ENCODE measurements at places on chromosomes 1 and 21.
A peak's percentile ranks its signal among the peaks of the same experiment; 100 is the strongest.

- DNase-seq: no peak
These were observed 102.5 kb downstream of the EBNA1BP2 start for GRCh38 chr1:43069461-43070050.

- DNase-seq: no peak
These were observed 3.1 kb downstream of the TMEM54 start for GRCh38 chr1:32898056-32898455.

- no peak for DNase-seq
These were observed 716.2 kb upstream of the ZP4 start for GRCh38 chr1:238606896-238607295.

DNA sequence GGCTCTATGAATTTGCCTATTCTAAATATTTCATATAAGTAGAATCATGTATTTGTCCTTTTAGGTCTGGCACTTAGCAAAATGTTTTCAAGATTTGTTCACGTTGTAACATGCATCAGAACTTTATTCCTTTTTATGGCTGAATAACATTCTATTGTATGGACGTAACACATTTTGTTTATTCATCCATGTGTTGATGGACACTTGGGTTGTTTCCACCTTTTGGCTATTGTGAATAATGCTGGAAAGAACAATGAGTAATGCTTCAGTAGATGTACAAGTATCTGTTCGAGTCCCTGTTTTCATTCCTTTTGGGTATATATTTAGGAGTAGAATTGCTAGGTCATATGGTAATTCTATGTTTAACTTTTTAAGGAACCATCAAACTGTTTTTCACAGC, 24.7 kb downstream of the SLC35A3 start:
- no peak for DNase-seq

- DNase-seq: no peak
These were observed 8.2 kb upstream of the CBR3 start for GRCh38 chr21:36126621-36127110.

DNA sequence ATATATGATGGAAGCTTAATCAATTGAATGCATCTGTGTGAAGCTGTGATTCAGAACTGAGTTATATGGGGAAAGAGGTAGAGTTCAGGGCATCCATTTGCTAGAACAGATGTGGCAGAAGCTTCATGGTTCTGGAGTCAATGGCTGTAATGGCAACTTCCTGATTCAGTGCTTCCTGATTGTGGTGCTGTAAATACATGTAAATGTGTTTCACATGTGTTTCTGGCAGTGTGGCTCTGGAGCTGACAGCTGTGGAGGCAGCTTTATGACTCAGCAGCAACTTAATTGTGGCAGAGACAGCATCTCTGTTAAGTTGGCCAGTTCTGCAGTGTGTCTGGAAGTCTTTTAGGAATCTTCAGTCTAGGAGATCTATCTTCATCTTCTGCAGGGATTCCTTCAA, 226.6 kb upstream of the ZRANB2 start:
- DNase-seq: peak; percentile 51

- DNase-seq: no peak
These were observed 12.0 kb upstream of the PCBP3 start for GRCh38 chr21:45631540-45631939.

DNA sequence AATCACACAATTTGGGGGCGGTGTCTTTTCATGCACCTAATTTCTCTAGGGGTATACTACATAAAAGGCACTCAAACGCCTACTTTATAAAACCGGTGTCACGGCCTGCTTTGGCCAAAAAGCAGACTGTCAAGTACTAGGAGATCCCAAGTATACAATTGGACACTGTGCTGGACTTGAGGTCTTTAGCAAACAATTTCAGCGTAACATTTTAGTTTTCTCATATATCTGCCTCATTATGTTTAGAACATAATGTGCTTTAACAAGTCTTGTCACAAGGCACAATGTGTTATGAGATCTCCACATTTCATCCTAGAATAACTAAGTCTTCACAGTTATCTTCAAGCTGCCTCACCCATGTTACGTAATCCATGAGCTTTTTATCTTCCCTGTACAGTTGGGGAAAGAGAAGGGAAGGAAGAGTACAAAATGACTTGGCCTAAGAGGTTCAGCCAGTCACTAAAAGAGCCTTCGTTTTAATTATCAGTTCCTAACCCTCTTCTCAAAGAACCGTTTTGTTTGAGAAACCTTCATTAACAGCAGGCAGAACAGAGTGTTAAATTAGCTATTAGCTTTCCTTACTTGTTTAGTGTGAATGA, 1.7 kb downstream of the SSX2IP start:
- no peak for DNase-seq

DNA sequence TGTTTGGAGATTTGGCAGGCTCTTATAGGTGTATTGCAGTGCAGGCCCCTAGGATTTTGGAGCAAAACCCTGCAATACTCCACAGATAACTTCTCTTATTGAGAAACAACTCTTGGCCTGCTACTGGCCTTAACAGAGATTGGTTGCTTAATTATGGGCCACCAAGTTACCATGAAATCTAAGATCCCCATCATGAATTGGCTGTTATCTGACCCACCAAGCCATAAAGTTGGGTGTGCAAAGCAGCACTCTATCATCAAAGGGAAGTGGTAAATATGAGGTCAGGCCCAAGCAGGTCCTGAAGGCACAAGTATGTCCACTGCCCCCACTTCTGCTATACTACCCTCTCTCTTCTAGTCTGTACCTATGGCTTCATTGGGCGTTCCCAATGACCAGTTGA, 130.0 kb upstream of the TNFSF4 start:
- no peak for DNase-seq

GRCh38 chr1:37362594-37363385, 111.6 kb upstream of the ZC3H12A start:
- no peak for DNase-seq

- no peak for DNase-seq
These were observed 19.6 kb downstream of the FH start for GRCh38 chr1:241499910-241500309.

- DNase-seq: no peak
These were observed 37.5 kb downstream of the CAMTA1 start for GRCh38 chr1:6822530-6823359.

DNA sequence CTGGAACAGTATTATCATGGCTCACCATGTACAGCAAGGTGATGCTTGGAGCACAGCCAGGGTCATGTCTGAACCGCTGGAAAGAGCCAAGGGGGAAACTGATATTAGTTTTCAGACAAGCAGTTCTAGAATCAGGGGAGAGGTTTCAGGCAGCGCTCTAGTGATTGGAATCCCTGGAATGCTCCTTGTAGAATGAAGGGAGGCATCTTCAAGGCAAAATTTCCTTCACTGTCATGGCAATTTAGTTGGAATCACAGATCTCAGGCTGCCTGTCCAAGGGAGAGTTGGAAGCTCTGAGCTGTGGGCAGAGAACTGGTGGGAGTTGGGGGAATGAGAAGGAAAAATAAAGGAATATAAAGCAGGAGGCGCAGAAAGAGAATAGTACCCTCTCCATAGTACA, 737.1 kb downstream of the PTPRU start:
- DNase-seq: no peak

DNA sequence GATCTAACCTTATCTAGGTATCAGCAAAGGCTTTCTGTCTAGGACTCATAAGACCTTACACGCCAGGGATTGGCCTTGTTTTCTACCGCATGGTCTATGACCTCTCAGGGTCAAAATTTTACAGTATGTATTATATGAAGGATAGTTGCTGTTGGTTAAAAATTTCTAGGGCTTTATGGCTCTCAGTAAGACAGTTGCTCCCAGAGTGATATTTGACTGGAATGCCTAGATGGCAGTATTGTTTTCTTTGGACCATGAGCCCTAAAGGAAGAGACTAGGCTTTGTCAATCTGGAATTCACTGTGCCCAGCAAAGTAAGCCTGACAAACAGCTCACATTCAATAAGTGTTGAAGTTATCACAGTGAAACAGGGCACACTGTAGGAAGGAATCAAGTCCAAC, 37.6 kb downstream of the C1orf87 start:
- no peak for DNase-seq

DNA sequence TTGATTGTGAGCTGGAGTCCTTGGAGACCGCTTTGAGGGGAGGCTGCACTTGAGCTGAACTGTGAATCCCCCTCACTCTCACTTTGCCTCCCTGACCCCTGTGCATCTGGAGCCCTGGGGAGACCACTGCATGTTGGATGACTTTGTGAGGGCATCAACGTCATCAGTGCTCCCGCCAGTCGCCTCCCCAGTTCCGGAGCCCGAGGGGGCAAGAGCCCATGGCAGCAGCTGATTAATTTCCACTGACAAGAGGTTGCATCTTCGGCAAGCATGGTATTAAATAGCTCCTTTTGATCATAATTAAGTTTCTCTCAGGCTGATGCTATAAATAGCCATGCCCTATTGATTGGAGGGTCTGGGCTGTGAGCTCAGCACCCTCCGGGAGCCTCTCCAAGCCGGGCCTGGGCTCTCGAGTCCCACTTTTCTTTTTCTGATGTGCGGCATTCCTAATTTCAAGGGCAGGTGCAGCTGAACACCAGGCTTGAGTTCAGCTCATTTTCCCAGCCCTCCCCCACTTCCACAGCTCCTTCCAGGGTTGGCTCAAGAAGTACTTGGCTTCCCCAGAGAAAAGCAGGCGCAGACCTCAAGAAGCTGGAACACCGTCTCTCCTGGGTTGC, 33.2 kb downstream of the KCND3 start:
- no peak for DNase-seq

DNA sequence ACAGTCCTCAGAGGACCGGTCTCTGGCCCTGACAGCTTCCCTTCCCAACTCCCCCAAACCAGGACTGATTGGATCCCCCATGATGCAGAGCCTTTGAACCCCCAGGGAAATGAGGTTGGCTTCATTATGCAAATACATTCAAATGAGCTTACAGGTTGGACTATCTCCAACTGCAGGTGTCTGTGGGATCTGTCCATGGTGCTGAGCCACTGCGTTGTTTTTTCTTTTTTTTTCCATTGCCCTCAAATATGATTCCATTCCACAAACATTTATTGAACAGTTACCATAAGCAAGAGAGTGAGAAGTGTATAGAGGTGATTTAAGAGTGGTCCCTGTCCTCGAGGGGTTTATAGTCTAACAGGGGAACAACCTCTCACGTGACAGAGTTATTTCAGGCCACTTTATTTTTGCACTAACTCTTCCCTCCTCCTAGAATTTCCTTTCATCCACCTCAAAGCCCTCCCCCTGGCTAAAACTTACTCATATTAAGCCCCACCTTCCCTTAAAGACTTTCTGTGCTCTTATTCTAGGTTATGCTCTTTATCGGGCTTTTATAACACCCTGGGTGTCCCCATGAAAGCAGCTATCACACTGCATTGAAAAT, 21.9 kb downstream of the DLGAP3 start:
- DNase-seq: no peak

DNA sequence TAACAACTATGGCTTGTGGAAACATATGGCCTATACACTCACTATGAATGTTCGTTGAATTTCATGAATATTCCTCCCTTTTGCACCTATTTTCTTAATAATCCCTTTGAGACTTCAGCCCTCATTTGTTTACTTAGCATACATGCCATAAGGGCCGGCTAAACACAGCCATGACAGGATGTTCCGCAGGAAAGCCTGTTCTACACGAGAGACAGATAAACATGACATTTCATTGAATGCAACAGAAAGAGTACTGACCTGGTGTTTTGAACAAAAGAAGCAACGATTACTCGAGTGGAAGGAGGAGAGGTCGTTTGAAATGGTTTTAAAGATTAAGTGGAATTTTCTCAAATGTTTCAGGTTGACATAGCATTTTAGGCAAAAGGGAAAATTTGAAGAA, 459.5 kb upstream of the CXADR start:
- DNase-seq: no peak

DNA sequence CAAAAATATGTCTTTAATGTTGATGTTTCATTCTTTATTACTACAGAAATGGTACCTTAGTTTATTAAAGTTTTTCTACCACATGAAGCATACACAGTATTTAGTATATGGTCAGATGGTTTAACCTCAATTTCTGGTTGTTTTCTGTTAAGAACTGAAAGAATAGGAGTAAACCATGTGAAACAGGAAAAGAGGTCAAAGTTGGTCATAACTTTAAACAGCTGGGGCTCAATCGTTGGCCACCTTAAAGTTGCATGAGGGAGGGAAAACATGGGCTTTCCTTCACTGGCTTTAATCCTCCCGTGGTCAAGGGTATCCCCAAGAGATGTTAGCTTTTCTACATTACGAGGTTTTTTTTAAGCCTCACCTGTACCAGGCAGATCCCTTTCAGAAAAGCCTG, 483.3 kb upstream of the ADAMTS5 start:
- DNase-seq: no peak

DNA sequence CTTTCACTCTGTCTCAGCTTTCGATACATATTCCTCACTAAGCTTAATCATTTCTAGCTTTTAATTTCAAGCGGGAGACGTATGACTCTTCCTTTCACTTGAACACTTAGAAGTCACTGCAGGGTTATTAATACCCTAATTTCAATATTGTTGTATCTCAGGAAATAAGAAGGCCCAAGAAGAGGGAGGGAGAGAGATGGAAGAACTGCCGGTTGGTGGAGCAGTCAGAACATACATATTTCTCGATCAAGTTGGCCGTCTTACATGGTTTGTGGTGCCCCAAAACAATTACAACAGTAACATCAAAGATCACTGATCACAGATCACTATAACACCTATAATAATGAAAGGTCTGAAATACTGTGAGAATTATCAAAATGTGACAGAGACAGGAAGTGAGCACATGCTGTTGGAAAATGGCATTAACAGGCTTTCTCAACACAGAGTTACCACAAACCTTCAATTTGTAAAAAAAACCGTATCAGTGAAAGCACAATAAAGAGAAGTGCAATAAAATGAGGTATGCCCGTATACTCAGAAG, 145.4 kb upstream of the HP1BP3 start:
- no peak for DNase-seq

DNA sequence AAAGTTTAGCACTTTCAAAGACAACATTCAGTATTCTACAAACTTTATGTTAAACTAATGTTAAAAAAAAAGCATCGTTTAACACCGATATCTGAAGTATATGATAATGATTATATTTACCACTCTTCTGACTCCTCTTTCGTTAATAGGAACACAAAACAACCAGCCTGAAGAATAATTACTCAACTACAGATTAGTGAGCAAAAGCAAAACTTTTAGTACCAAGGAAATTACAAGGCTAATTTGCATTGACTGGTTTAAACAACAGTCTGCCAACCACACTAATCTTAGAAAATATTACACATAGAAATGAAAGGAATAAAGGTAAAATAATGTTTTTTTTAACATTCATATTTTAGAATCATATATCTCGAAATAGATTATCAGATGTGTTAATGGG, 500.7 kb downstream of the LMO4 start:
- DNase-seq: no peak

DNA sequence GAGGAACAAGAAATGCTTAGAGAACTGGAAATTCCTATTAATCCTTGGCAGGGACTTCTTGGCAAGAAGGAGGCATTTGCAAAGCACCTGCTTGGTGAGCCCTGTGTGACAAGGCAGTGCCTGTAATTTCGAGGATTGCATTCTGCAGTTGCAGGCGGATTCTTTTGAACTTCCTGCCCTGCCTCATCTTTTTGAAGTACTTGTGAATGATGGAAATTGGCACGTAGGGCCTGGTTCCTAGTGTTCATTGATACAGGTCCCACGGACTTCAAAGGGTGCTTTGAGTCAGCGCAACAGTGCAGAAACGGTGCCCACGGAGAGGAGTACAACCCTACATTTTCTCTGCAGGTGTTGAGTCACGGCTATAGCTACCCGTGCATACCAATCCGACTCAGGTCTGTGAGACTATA, 6.4 kb downstream of the HUNK start:
- no peak for DNase-seq
